ENCODE measurements at places on chromosomes 11 and 22. TPM values are rescaled to one million over a fixed set of nuclear protein-coding genes. Genes with fewer than 3 reads are reported as not detected.

- no peak for DNase-seq
Measured at GRCh38 chr11:76742902-76743301, 40.3 kb upstream of the TSKU start.

- DNase-seq, result no peak
Measured at GRCh38 chr11:13073119-13073981, 64.2 kb downstream of the RASSF10 start.

- no peak for DNase-seq
Measured at GRCh38 chr11:120581313-120581712, 69.8 kb downstream of the GRIK4 start.

SESN3 gene
- total RNA-seq, result 13.8 TPM

- no peak for DNase-seq
Measured at GRCh38 chr11:133718238-133718637, 127.1 kb downstream of the SPATA19 start.

MYBPC3 gene
- 2,395 TPM for total RNA-seq

DNA sequence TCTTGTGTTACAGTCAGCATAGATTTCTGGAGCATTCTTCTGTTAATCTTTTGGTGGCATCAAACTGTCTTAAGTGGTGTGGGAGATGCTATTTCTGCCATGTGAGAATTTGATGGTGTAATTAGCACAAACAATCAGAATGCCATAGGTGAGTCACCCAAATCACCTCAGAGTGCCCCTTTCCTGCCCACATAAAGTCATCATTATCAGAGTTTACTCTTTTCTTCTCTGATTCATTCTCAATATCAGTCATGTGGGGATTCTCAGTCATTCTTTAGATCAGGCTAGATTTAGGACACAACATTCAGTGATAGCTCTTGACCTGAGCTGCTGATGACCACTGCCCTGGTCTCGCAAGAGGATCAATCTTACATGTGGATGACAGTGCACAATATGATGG is 23.7 kb upstream of the MS4A6A start:
- DNase-seq, result no peak

- no peak for DNase-seq
Measured at GRCh38 chr11:64826578-64827450, 16.5 kb upstream of the MEN1 start.

DNA sequence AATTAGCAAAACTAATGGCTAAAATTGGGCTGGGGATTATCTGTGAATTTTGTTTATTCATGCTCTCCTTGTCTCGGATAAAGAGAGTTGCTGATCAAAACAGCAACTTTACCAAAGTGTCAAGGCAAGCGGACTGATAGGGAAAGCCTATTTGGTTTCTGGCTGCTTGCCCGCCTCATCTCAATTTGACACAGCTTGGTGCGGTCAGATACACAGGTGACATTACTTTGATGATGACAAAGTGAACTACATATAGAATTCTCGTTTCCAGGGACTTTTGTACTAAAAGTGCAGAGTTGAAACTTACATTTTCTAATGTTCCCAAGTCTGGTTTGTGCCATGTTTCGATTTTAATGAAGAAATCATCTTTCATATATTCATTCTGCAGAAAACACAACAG is 22.8 kb downstream of the PITPNB start:
- no peak for DNase-seq

- no peak for DNase-seq
Measured at GRCh38 chr11:111194860-111195568, 50.5 kb upstream of the POU2AF2 start.

DNA sequence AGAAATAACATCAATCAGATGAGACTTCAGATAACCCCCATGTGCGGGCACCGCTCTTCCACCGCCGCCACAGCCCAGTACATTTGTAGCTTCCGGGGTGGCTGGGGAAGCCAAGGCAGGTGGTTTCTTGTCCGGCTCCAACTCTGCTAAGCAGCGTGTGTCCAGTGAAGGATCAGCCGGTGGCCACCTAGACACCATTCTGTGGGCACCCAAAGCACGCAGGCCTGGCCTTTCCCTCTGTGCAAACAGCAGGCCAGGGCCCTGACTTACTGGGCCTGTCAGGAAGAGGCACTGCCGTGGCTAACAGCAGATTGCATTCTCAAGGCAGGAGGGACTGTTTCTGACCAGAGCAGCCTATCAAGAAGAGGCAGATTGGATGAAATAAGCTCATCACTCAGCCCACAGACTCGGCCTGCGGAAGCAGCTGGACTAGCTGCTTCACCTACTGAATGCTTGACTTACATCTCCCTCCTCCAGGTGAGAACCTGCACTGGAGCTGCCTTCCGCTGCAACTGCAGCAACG is 74.8 kb downstream of the ETS1 start:
- no peak for DNase-seq

DNA sequence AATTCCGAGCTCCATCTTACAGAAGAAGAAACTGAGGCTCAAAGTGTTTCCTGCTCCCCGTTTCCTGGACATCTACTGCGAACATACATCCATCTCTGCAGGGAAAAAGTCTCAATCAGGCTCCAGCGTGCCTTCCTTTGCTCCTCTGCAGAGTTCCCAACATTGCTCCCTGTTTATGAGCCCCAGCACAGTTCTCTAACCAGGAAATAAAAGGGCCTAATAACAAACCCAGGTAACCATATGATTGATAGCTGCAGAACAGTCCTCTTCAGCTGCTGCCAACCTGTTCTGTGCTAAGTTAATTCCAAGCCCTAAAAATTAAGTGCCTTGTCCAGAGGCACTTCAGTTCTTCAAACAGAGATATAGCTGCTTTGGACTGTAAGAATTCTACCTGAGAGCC is 104.9 kb upstream of the ASPHD2 start:
- no peak for DNase-seq

DNA sequence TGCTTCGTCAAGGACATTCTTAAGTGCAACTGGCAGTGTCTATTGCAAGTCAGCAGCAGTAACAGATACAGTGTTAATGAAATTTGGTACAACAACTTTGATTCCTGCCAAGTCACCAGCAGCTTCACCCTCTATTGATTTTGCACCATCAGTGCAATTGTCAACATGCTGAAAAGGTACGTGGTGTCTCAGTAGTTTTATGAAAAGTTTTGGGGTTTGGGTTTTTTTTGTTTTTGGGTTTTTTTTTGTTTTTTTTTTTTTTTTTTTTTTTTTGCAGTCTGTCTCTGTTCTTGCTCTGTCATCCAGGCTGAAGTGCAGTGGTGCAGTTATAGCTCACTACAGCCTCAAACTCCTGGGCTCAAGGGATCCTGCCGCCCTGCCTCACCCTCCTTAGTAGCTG is 19.1 kb upstream of the GRIK4 start:
- DNase-seq, result no peak

TMPRSS5 gene
- total RNA-seq, result 0.52 TPM

NDUFA6 gene
- total RNA-seq, result 267 TPM

DNA sequence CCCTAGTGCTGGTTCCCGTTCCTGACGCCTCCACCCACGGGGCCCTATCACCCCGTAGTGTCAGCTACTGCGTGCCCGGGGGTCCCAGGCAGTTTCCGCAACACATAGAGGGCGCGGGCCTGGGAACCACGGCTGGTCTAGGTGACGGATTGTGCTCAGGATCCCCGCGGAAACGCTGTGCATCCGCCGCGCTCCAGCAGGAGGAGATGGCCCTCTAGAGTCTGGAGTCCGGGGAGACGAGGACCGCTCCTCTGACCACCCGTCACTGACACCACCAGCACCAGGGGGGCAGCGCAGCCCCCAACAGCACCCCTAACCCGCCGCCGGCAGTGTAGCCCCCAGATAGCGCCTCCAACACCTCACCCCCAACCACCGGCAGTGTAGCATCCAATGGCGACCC is 4.4 kb upstream of the RFPL3 start:
- DNase-seq, result no peak

DNA sequence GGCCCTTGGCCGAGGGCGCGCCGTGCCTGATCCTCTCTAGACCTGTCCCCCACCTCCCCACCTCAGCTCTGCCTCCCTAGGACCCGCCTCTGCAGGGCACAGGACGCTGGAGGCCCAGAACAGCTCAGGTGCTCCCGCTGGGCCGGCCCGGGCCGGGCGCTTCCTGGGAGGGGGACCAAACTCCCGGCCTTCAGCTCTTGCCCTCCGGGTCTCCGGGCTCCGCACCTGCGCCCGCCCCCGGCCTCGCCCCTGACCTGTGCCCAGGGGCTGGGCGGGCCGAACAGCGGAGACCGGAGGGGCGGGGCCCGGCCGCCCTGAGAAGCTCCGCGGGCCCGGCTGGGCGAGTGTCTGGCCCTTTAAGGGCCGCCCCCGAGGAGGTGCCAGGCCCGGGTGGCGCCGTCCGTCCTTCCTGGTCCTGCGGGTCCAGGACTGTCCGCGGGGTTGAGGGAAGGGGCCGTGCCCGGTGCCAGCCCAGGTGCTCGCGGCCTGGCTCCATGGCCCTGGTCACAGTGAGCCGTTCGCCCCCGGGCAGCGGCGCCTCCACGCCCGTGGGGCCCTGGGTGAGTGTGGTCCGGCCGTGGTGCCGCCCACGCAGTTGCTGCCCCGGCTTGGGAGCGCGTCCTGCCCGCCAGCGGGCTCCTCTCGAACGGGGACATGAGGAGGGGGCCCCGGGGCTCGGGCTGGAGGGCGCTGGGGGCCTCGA is at the start of gene SSH3:
Gene SSH3 (plus strand): TSS at position 399 of the 703 bp plus-strand sequence. CDS start 96 bp downstream, at position 495.
- peak; percentile 81 for DNase-seq

DNA sequence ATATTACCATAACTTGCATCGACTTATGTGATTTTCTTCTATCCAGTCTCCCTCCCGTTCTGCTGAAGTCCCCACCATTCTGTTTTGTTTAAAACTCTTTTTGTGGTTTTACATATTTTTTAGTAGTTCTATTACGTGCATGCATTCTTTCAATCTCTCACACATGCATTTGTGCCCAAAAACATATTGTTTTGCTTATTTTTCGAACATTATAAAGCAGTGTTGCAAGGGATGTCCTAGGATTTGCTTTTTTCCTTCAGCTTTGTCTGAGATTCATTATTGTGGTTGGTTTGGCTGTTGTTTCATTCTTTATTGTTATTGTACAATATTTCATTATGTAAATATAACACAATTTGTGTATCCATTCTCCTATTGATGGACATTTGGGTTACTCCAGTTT is 235.7 kb downstream of the DYNC2H1 start:
- no peak for DNase-seq

GRCh38 chr11:2433106-2433925 is 11.0 kb downstream of the TRPM5 start:
- no peak for DNase-seq

DNA sequence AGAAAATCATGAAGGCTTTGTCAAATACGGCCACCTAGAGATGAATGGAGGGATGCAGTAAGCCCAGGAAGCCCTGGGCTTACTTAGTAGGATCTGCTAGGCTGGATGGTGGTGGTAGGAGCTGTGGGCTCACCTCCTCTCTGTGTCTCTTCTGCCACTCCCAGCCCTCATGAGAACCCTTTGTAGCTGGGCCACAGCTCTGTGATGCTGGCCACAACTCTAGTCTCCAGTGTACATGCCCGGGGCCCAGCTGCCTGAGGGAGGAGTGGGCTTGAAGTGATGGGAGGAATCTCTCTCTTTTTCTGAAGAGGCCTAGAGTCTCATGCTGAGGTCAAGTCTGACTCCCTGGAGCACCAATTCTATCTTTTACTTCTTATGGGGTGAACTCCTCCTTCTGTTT is 32.4 kb upstream of the SYT13 start:
- no peak for DNase-seq

- no peak for DNase-seq
Measured at GRCh38 chr11:117554601-117555333, 227.1 kb downstream of the CEP164 start.

- no peak for DNase-seq
Measured at GRCh38 chr11:123431619-123432018, 1.6 kb downstream of the GRAMD1B start.

PPM1F gene
- 18.3 TPM for total RNA-seq

DNA sequence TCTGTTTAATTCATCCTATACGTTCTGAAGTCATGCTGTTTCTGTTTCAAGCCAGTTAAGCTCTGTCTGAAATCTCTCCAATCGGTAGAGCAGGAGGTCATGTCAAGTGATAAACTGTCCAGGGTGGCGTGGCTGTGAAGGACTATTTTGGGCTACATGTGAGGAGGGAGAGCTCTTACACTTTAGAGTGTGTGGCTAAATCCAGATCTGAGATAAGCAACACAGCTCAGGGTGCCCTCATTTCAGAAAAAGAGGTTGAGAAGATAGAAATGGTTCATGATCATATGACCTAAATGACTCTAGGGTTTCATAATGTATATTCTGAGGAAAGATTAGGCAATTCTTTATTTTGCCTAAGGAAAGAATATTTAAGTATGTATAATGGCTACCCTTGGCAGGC is 8.4 kb downstream of the BLID start:
- peak; percentile 34 for DNase-seq

GRCh38 chr22:42651134-42651533 is 1.9 kb upstream of the CYB5R3 start:
- DNase-seq, result no peak

SCO2 gene
- total RNA-seq, result 0.81 TPM

EXPH5 gene
- total RNA-seq, result 1.1 TPM

GRCh38 chr11:98621767-98622166 is 399.0 kb upstream of the CNTN5 start:
- no peak for DNase-seq

C1QTNF5 gene
- total RNA-seq, result 18.6 TPM

PHOX2A gene
- not detected for total RNA-seq

PLA2G3 gene
- not detected for total RNA-seq

WNT7B gene
- 0.36 TPM for total RNA-seq

DNA sequence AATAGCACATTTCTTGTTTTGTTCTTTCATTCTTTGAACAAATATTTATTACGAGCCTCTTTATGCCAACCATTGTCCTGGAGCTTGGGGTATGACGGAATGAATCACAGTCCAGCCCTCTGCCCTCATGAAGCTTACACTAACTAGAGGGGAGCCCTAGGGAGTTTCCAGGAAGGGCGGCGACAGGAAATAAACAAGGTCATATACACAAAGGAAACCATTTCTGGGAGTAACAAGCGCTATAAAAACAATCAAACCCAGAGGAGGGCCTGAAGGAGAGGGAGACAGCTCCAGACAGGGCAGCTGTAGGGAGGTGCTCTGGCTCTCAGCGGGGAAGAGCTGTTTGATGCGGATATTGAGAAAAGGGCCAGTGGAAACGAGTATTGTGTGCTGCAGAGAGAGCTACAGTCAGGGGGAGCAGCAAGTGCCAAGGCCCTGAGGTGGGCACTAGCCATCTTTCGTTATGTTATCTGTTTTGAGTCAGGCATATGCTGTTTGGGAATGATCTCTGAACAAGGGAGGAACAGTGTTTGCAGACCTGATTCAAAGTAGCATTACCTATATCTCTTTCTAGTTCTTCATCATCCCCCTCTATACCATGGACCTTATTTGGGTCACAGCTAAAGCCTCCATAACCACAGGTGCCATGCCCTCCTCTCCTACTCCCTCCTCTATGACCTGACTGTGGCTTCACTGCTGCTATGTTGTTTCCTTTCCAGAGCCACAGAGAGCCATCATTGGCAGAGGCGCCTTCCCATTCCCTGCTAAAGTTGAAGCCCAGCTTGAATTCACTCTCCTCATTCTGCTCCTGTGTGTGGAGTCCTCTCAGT is 15.3 kb upstream of the ZBTB16 start:
- DNase-seq, result peak; percentile 27

NXPE4 gene
- total RNA-seq, result not detected

OR52A1 gene
- total RNA-seq, result not detected

SYCE3 gene
- total RNA-seq, result not detected

MUC5AC gene
- total RNA-seq, result not detected

CNTF gene
- total RNA-seq, result 0.90 TPM

Measured in heart left ventricle (tissue), 16 donors.